ENCODE measurements at places on chromosomes 7 and 10.

- DNase-seq: peak; percentile 64
Observed at GRCh38 chr7:24795407-24795767, 38.1 kb upstream of the GSDME start.

- DNase-seq: no peak
Observed at GRCh38 chr10:110150981-110151380, 56.4 kb upstream of the MXI1 start.

DNA sequence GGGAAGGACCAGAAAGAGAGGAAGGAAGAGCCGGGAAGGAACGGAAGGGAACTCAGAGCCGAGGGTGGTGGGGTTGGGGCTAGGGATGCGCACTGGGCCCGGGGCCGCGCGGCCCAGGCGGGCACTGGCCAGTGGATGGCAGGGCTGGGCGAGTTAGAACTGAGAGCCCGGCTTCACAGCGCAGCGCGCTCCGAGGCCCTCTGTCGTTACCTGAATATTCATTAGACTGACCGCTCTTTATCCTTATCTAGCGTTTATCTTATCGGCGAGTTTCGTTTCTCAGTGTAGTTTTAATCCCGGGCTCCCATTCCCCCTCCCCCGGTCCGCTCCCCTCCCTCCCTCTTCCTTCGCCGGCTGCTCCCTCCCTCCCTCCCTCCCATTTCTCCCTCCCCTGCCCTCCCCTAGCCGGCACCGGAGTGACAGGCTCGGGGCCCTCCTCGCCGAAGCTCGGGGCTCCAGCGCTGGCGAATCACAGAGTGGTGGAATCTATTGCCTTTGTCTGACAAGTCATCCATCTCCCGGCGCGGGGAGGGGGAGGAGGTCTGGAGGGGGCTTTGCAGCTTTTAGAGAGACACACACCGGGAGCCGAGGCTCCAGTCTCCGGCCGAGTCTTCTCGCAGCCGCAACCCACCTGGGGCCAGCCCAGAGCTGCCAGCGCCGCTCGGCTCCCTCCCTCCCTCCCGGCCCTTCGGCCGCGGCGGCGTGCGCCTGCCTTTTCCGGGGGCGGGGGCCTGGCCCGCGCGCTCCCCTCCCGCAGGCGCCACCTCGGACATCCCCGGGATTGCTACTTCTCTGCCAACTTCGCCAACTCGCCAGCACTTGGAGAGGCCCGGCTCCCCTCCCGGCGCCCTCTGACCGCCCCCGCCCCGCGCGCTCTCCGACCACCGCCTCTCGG is at the start of gene PAX2:
Gene PAX2, plus strand, starts transcription at position 596 of the 895 bp plus-strand sequence. CDS start 679 bp downstream, outside the sequence.
- DNase-seq: no peak

DNA sequence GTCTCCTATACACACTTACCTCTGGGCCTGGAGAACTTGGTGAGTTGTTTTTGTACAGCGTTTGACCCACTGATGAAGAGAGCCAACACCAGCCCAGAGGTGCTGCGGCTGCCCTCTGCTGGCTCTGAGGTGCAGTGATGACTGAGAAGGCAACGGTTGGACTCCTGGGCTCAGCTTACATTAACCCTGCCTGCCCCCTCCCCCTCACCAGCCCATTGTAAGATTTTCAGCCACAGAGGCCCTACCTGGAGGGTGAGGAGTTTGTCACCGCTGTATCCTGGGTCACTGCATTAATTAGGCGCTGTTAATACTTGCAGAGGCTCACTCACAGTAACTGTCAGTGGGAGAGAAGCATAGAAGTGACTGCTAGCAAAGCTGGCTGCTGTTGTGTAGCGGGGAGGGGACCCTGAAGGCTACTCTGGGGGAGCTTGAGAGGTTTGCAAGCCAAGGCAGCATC is 19.0 kb upstream of the ANKRD2 start:
- DNase-seq: peak; percentile 73

- no peak for DNase-seq
Observed at GRCh38 chr10:132519382-132520176, 18.0 kb upstream of the INPP5A start.

- DNase-seq: no peak
Observed at GRCh38 chr7:1057416-1058291, 13.3 kb downstream of the GPR146 start.

GRCh38 chr10:97020452-97021400 is 165.0 kb downstream of the SLIT1 start:
- DNase-seq: no peak

DNA sequence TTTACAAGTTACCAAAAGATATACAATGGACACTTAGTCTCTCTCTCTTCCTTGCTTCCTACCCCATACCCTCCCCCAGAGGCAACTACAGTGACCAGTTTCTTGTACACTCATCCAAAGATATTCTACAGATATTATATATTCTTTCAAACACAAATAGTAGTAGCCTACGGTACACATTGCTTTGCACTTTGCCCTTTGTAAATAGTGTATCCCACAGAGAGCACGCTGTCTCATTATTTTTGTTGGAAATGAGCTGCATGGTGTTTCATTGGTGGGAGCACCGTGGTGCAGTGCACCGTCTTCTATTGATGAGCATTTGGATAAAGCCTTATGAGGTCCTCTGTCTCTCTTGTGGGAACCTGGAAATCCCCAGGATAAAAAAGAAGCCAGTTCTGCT is 24.2 kb downstream of the STRA8 start:
- no peak for DNase-seq

GRCh38 chr7:138248609-138249008 is 172.3 kb downstream of the AKR1D1 start:
- DNase-seq: no peak

DNA sequence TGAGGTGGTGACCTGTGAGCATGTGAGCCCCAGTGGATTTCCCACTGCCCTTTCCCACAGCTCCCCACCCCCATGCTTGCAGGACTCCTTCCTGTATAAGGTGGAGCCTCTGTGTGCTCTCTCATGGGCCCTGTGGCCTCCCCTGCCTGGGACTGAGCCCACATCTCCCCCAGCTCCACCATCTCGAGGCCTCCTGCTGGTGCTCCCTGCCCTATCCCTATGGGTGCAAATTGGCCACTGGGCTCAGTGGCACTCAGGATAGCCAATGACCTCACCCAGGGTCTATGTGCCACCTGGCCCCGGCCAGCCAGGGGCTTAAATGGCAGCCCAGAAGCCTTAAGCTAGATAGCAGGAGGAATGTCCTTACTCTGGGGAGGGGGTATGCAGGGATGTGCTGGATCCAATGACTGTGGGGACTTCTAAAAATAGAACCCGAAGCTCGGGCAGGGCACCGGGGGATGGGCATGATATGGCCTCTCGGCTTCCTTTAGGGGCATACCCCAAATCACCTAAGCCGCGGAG is 2.0 kb downstream of the LDB3 start:
- no peak for DNase-seq

GRCh38 chr10:30374353-30374752 is 25.3 kb upstream of the MTPAP start:
- peak; percentile 33 for DNase-seq

DNA sequence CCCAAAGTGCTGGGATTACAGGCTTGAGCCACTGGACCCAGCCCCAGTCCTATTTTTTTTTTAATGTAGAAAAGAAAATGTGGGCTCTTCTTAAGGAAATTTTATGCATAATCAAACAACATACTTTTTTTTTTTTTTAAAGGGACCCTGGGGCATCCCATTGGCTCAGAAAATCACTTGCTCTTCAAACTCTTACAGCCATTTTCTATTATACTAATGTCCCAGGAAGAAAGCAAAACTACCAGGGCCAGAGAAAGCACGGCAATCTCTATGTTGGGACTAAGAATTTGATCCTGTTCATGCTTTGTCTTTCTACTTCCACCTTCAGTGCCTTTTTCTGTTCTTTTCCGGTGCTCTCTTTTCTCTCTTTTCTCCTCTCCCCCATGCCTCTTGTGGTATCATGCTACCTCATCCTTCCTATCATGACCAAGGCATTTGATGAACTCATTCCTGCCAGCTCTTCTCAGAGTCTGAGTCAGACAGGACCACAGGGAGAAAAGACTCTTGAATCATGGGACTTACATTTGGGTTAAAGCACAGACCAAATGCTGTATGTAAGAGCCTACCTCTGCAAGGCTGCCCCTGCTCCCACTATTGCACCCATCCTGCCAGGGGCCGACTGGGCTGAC is 76.4 kb upstream of the CCNY start:
- peak; percentile 58 for DNase-seq

DNA sequence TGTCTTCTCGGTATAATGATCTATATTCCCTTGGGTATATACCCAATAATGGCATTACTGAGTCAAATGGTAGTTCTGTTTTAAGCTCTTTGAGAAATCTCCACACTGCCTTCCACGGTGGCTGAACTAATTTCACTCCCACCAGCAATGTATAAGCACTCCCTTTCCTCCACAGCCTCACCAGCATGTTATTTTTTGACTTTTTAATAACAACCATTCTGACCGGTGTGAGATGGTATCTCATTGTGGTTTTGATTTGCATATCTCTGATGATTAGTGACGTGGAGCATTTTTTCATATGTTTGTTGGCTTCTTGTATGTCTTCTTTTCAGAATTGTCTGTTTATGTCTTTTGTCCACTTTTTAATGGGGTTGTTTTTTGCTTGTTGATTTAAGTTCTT is 33.6 kb downstream of the KIAA1217 start:
- no peak for DNase-seq

DNA sequence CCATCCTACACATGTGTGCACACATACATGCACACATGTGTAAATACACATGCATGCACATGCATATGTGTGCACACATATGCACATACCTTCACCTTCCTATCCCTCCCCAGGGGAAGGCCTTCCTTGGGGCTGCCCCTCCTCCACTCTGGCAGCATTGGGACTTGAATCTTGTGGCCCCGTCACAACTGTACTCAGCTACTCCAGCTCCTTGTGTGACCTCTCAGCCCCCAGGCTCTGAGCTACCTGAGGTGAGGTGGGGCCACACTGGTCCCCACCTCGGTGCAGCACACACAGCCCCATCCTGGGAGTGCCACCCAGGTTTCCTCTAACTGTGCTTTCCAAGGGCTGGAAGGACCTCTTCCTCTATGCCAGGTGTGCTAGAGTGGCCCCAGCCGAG is 116.0 kb downstream of the LHPP start:
- DNase-seq: no peak

DNA sequence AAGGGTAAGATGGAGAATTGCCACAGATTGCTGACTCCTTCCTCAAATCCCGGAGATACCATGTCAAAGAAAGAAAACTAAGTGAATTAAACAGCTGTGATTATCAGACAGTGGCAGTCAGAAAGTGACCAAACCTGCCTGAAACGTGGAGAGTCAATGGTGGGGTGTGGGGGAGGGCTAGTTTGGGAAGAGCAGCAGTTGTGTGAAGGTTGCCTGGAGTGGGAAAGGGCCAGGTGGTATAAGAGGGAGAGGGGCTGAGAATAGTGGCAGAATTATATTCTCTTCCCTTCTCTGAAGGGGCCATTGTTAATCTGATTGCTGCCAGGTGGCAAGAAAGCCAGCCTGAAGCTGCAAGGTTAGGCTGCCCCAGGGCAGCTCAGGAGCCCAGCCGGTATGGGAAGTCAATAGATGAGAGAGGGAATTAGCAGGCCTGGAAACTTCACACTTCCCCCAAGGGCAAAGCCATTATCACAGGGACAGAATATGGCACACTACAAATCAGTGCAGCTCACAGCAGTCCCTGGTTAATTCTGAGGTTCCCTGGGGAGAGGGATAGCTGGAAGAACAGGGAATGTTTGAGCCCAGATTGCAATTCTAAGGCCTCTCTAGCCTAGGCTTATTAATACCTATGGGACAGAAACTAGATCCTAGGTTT is 83.9 kb upstream of the ITGB1 start:
- DNase-seq: no peak
